Frontal cortex (tissue), 4 donors: ENCODE measurements at places on chromosomes 5 and 9. TPM values are rescaled to one million over a fixed set of nuclear protein-coding genes. Genes with fewer than 3 reads are reported as not detected.

DNA sequence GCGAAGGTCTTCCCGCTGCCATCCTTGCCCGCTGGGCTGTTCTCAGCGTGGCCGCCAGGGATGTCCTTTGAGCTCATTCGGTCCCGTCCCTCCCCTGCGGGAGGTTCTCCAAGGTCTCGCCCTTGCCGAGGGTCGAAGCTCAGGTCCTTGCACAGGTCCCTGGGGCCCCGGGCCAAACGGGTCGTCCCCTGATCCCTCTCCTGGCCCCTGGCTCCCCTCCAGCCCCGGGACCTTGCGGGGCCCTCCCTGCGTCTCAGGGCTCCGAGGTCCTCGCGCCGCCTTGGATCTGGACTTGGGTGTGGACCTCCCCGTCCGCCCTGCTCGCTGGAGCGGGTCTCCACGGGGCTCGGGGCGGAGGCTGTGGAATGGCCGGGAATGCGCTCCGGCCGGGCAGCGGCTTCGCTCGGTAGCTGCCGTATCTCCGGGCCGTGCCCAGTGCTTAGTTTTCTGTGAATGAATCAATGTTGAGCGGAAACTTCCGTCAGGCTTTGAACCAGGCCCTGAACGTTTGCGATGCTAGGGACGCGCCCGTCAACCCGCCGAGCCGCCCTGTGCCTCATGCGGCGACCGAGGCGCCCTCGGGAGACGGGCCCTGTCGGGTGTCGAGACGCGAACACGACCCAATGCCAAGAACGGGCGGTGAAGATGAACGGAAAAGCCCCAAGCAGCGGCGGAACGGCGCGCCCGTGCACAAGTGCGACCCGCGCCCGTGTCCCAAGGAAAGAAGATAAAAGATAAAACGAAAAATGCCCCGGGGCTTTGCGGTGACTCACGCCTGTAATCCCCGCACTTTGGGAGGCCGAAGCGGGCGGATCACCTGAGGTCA is 780 bp downstream of the RNU6ATAC start:
- DNase-seq, result peak; percentile 54

DNA sequence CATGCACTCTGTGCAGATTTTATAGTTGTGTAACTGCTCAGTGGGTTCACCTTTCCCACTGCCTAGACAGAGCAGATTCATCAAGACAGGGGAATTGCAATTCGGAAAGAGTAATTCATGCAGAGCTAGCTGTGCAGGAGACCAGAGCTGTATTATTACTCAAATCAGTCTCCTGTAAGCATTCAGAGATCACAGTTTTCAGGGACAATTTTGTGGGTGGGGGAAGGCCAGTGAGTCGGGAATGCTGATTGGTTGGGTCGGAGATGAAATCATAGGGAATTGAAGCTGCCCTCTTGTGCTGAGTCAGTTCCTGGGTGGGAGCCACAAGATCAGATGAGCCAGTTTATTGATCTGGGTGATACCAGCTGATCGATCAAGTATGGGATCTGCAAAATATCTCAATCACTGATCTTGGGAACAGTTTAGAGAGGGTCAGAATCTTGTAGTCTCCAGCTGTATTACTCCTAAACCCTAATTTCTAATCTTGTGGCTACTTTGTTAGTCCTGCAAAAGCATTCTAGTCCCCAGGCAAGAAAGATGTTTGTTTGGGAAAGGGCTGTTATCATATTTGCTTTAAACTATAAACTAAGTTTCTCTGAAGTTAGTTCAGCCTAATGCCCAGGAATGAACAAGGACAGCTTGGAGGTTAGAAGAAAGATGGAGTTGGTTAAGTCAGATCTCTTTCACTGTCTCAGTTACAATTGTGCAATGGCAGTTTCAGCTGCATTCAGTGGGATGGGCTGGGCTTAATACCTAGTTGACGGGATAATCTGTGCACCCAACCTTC is 12.7 kb upstream of the SVEP1 start:
- no peak for DNase-seq

The PRLR gene
- 1.2 TPM for total RNA-seq

The ANKS6 gene
- 2.4 TPM for total RNA-seq

DNA sequence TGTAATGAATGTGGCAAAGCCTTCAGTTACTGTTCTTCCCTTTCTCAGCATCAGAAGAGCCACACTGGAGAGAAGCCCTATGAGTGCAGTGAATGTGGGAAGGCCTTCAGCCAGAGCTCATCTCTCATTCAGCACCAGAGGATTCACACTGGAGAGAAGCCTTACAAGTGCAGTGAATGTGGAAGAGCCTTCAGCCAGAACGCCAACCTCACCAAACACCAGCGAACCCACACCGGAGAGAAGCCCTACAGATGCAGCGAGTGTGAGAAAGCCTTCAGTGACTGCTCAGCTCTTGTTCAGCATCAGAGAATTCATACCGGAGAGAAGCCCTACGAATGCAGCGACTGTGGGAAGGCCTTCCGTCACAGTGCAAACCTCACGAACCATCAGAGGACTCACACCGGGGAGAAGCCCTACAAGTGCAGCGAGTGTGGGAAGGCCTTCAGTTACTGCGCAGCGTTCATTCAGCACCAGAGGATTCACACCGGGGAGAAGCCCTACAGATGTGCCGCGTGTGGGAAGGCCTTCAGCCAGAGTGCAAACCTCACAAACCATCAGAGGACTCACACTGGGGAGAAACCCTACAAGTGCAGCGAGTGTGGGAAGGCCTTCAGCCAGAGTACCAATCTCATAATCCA is 6.8 kb downstream of the RPL12 start:
- no peak for DNase-seq

The IL13 gene
- total RNA-seq, result not detected
